Breast epithelium (tissue), 4 donors: ENCODE measurements at places on chromosomes 7 and 10.

- DNase-seq, result no peak
These were observed 57.6 kb upstream of the MDFIC start for GRCh38 chr7:114864278-114864677.

DNA sequence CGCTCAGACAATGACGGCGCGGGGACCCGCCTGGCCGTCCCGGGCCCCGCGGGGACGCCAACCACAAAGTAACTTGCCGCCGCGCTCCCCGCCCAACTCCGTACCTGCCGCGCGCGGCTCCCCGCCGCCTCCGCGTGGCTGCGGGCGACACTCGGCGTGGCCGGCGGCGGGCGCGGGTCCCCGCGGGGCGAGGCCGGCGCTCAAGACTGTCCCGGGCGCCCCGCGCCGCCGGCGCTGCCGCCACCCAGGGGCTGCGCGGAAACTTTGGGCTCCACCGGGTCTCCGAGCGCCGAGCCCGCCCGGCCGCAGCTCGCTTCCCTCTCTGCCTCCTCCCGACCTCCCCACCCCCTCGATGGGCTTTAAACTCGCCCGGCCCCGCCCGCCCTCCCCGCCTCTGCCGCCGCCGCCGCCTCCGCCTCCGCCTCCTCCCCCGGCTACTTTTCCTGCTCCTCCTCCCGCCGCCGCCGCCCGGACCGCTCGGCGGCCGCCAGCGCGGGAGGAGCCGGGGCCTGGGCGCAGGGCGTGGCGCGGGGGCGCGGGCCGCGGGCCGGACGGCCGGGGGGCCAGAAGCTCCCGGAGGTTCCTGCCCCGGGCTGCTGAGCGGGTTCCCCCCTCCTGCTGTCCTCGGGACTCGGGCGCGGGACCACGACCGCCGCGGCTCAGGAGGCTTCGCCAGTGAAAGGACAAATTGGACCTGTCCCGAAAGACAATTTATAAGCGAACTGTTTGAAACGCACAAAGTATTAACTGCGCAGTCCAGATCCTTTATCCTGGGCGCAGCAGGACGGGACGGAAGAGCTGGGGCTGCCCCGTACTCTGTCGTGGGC, 10.6 kb upstream of the GRB10 start:
- DNase-seq, result no peak

- no peak for DNase-seq
These were observed 34.7 kb upstream of the SHH start for GRCh38 chr7:155846936-155847335.

GRCh38 chr7:26865094-26865388, 651 bp upstream of the SKAP2 start:
- DNase-seq, result no peak

GRCh38 chr10:26300001-26300400, 83.4 kb downstream of the GAD2 start:
- DNase-seq, result no peak

- no peak for DNase-seq
These were observed 5.1 kb upstream of the DMBT1 start for GRCh38 chr10:122555442-122555841.

DNA sequence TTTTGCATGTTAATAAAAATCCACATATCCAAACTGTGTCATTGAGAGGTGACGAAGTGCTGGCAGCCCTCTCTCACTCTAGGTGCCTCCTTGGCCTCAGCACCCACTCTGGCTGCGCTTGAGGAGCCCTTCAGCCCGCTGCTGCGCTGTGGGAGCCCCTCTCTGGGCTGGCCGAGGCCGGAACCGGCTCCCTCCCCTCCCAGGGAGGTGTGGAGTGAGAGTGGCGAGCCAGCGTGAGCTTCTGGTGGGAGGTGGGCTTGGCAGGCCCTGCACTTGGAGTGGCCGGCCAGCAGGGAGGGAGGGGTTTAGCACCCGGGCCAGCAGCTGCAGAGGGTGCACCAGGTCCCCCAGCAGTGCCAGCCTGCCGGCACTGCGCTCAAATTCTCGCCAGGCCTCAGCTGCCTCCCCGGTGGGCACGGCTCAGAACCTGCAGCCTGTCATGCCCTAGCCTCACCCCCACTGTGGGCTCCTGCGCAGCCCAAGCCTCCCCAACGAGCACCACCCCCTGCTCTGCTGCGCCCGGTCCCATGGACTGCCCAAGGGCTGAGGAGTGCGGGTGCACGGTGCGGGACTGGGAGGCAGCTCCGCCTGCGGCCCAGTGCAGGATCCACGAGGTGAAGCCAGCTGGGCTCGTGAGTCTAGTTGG, 11.1 kb downstream of the YAE1 start:
- no peak for DNase-seq

DNA sequence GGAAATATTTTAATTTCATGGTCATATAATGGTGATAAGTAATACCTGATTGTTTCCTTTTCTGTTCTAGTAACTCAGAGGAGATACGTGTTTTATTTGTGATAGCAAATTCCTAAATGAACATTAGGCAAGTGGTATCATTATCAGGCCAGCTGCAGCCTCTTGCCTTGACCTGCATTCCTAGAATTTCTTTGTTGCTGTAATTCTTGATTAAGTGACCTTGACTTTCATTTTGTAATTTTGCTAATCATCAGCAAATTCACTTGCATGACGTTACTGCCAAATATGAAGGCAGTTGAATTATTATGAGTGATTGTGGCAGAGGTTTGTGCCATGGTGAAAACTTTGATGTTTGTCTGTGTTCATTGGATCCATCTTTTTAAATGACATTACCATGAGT, 5.6 kb upstream of the AS3MT start:
- no peak for DNase-seq

DNA sequence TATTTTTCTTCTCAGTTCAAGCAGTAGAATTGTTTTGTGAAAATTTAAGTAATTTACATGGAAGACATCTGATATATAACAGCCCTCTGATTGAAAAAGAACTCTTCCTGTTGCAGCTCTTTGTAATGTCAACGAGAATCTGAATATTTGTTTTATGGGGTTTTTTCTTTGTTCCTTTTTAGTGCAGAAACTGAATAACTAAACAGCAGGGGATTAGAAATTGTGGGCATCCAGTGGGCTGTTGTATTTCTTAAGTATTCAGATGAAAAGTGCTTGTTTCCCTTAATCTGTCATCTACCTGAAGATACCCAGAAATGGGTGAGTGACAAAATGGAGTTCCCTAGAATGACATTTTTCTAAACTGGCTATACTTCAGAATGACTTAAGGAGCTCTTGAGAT, 7.4 kb downstream of the ARL4A start:
- DNase-seq, result no peak

GRCh38 chr7:66626331-66626934, 2.2 kb upstream of the KCTD7 start:
- DNase-seq, result no peak

- no peak for DNase-seq
These were observed 41.6 kb downstream of the FRMPD2 start for GRCh38 chr10:48232717-48233447.

- no peak for DNase-seq
These were observed 190.1 kb downstream of the LRRTM3 start for GRCh38 chr10:67115972-67116371.

DNA sequence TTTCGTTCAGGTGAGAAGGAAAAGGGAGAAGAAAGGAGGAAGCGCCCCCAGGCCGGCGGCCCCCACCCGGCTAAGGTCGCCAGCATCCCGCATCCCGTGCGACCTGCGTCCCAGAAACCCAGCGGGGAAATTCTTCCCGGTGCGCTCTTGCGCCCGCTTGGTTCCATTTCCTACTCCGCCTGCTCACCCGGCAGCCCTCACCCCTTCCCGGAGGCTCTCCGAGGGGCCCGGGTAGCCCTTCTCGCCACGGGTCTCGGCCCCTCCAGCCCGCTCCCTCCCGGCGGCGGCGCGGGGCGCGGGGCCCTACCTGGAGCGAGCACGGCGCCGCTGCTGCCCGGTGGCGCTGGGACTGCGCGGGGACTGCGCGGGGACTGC, at the start of gene PRKCQ:
PRKCQ (minus strand) TSS at position 373 of the 375 bp plus-strand sequence. CDS start 65,141 bp downstream, outside the sequence.
- DNase-seq, result no peak

GRCh38 chr10:131571865-131572264, 260.3 kb upstream of the TCERG1L start:
- DNase-seq, result no peak

DNA sequence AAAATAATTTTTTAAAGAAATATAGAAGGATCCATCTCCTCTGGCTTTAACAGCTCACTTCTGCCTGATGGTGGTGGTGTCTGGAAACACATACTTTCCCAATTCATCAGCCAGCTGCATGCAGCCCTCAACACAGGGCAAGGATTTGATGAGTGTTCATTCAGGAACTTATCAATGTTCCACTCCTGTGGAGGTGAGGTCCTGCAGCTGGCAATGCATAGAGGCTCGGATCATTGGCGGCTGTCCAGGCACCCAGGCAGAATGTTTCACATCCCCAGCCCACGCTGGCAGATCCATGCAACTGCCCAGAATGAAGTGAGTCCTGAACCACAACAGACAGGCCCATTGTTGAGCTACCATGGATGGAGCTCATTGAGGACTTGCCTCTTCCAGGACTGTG, 55.2 kb upstream of the KCNMA1 start:
- no peak for DNase-seq

GRCh38 chr10:116741391-116742351, 695 bp downstream of the HSPA12A start:
- DNase-seq, result no peak

GRCh38 chr10:70352401-70353097, 29.9 kb downstream of the LRRC20 start:
- DNase-seq, result no peak

DNA sequence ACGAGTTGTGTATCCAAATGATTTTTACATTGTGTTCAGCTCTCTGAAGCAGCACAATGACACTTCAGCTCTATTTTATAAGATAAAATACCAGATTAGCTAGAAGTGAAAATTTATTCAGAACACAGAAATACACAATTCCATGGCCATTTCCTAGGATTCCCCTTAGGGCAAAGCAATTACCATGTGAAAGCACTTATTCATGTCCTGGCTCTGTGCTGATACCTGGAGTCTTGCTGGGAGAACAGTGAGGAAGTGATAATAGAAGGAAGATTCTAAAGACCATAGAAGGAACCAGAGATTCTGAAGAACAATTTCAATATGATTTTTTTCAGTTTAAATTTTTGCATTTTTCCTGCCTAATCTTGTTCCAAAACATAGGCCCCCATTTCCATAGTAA, 657.4 kb upstream of the ZWINT start:
- no peak for DNase-seq

DNA sequence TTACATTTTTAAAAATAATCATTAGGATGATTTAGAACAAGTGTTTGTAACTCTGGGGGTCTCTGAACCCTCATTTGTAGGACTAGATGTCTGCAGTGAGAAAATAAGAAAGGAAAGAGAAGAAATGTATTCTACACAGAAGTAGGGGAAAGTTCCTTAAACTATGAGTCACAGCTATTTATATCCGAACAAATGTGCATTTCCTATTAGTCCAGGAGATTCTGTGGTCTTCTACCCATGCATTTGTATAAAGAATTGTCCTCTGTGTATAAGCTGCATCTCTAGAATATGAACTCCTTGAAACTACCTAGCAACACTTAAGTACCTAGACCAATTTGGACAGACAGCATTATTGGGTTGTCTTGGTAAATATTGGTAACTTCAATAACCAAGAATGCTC, 15.9 kb upstream of the CD36 start:
- no peak for DNase-seq

GRCh38 chr10:128985036-128985435, 482.0 kb upstream of the MGMT start:
- DNase-seq, result no peak

DNA sequence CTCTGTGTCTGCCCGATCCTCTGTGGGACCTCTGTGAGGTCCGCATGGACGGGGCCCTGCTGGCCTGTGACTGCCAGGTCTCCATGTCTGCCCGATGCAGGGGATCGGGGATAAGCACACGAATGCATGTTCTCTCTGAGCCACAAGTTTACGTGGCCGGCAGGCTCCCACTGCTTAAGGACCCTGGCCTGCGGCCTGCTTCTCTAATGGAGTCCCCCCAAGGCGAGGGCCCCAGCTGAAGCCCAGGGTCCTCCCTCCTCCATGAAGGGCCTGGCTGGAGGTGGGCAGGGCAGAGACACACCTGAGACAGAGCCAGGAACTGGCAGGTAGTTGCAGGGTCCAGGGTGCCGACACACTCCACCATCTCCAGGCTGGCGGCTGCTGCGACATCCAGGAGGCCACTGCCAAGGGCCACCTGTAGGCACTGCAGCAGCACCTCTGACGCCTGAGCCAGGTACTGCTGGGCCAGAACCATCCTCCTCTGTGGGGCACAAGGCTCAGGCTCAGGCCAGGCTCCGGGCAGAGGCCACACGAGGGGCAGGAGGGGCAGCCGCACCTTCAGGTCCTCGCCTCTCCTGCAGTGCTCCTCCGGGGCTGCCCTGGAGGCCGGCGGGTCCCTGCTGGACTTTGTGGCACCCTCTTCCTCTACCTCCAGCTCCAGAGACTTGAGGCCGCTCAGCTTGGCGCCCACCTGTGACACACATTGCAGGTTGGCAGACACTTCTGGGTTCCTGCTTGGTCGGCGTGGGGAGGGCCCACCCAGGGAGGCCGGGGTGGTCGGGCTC, 60.9 kb upstream of the NKX6-2 start:
- DNase-seq, result no peak

DNA sequence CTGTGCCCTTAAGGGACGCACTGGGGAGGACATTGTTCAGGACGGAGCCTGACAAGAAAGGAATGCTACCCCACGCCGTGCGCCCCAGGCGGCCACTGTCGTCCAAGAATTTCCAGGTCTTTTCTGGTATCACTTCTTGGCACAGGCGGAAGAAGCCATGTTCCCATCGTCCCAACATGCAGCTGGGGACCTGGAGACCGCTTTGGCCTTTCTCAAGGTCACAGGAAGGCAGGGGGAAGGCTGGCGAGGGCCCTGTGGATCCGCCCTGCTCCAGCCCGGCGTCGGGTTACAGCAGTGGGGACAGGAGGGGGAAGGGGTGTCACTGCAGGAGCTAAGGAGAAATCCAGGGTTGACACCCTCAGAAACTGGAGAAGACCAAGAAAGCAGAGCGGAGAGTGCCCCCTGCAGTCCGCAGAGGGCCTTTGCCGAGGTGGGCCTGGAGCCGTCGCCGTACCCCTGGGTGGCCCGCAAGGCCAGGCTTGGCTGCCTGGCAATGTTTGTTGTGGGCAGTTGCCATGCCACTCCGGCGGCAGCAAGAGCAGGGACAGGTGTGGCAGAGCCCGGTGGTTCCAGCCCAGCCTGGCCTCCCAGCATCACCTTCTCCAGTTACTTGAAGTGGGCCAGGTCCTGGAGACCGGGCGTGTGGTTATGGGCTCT, 104.1 kb downstream of the LHPP start:
- no peak for DNase-seq

- DNase-seq, result no peak
These were observed 15.5 kb downstream of the ARHGAP12 start for GRCh38 chr10:31912898-31913850.

DNA sequence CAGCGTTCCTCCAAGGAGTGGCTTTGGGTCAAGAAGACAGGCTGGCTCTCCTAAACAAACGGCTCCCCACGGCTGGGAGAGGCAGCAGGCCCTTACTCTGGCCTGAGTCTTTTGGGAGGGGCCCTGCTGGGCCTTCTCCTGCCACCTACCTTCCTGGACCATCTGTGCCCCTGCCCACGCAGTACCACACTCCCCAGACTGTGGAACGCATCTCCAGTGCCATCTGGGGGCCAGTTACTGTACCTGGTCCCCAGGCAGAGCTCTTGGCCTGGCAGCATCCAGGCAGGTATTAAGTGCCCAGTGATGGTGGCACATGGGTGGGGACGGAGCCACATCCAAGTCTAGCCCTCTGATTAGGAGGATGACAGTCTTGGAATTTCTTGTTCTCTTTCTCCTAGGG, 14.4 kb downstream of the ALKBH4 start:
- no peak for DNase-seq
